ENCODE measurements at places on chromosomes 16 and 17.
A peak's percentile ranks its signal among the peaks of the same experiment; 100 is the strongest.

GRCh38 chr16:68069511-68070248 is 15.5 kb upstream of the NFATC3 start:
- no peak for DNase-seq

DNA sequence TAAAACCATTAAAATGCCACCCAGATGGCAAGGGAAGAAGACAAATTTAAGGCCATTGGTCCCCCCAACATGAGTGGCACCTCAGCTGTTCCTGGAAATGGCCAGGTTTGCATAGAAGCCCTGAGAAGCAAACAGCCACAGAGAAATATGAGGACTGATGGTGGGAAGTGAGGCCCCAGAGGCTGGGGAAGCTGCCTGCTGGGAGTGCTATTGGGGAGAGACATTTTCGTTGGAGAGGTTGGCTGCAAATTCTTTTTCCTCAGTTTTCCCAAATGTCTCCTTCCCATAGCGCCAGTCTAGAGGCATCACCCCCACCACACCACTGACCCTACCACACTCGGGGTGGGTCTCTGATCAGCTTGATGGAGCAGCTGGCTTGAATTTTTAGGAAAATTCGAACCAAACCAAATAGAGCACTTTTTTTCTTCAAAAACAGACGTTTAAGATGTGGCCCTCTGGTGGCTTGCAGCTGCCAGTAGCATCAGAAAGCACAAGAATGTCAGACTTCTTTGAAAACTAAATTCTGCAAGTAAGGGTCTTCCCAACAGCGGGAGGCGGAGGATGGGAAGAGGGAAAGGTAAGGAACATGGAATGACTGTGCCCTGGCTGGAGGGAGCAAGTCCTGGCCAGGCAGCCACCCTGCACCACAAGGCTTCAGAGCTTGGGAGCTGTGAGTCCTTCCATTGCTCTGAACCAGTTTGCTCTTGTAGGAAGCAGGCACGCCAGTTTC is 13.2 kb upstream of the SLC12A3 start:
- no peak for DNase-seq

DNA sequence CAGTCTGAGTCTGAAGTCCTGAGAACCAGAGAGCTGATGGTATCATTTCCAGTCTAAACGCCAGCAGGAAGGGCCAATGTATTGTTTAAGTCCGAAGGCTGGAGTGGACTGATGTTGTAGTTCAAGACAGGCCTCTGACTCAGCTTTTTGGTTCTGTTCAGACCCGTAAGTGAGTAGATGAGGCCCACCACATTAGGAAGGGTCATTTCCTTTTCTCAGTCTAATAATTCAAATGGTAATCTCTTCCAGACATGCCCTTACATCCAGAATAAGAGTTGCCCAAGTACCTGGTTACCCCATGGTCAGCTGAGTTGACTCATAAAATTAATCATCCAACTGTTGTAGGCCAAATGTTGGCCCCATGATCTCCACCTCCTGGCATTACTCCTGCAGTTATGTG is 442.6 kb upstream of the HSBP1 start:
- no peak for DNase-seq

GRCh38 chr17:50484386-50485155 is 5.9 kb downstream of the RSAD1 start:
- DNase-seq: no peak

DNA sequence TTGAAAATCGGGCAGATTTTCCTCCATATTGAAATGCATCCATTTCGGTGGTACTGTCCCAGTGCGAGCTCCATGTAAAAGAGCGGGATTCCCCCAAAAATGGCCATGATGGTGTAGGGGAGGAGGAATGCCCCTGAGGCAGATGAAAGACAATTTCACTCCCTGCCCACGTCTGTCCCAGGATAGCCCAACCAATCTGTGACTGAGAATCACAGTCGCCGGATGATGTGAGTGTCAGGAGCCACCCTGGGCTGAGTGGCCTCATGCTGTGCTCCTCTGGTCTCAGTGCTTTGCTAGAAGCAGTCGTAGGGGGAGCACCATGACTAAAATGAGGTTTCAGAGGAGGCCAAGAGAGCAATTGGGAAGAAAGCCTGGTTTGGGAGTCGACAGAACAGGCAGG is 16.7 kb downstream of the SLC6A4 start:
- DNase-seq: no peak

DNA sequence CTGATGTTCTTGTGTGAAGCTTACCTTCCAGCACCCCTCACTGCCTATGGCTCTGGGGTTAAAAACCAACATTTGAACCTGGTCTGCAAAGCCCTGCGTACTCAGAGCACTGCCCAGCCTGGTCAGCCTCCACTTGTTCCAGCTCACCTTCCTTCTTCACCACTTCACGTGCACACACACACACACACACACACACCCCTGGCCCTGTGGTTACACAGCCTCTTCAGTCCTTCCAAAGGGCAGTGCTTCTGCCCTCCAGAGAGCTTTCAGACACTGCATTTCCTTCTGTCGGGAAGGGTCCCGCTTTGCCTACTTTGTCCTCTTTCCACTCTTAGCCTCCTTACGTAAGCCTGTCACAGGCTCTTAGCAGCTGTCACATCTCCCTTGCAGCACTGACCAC is 9.6 kb upstream of the TMEM220 start:
- DNase-seq: peak; percentile 28

- no peak for DNase-seq
Observed at GRCh38 chr17:62075308-62075815, 10.3 kb upstream of the MED13 start.

DNA sequence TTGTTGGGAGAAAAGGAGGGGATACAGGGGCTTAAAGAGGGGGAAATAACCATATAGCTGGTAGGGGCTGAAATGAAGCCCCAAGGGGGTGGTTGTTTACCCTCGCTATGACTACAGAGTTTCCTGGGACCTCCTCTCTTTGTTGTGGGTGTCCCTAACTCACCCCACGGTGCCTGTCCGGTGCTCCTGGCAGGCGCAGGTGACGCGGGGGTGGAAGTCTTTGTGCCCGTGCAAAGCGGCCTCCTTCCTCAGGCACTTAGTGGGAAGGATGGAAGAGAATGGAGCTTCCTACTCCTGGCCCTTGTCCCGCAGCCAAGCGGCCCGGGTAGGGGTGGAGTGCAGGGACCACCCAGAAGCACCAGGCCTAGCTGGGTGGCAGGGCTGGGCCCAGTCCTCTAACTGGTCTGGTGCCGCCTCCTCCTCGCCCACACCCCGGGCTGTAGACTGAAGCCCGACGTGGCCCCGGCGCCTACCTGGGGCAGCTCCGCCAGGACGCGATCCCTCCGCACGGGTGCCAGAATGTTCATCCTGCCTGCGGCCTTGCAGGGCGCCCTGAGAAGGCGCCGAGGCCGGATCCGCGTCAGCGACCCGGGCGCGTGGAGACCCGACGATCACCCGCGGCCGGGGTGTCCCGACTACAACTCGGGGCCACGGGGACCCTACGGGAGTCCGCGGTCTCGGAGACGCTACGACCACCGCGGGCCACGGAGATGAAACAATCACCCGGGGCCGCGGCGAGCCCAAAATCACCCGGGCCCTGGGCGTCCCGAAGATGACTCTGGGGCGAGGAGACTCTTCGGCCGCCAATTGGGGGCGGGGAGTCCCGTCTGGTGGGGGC is 709 bp downstream of the RAB34 start:
- DNase-seq: peak; percentile 80

- peak; percentile 34 for DNase-seq
Observed at GRCh38 chr17:19979917-19980770, 2.5 kb upstream of the AKAP10 start.

- DNase-seq: peak; percentile 49
Observed at GRCh38 chr16:48946686-48947370, 334.8 kb downstream of the CBLN1 start.

DNA sequence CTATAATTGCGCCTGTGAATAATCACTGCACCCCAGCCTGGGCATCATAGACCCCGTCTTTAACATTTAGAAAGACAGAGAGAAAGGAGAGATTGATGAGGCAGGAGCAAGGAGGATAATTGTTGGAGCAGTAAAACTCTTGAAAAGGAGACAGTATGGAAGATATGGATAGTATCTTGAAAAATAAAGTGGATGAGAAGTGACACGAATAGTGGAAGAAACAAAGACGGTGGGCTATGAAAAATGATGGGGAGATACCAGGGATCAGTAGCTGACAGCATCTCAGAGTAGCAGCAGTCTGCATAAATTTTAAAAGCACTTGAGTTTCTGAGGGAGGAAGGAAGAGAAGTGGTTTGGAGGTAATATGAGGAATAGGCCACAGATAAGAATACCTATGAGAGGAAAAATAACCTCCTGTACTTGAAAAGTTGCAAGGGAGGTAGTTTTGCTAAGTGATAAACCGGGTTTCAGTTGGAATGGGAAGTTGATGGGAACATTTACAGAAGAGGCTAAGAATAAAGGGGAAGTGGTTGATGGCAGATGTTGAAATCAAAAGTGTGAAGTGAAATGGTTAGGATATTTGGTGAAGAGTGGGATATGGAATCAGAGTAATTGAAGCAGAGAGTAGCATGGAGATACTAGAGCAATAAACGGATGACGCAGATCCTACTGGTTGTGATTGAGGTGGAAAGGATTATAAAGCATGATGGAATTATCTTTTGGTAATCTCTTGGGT is 1.8 kb upstream of the PPM1D start:
- no peak for DNase-seq

GRCh38 chr16:48277158-48277557 is 29.8 kb upstream of the ABCC11 start:
- DNase-seq: peak; percentile 54

DNA sequence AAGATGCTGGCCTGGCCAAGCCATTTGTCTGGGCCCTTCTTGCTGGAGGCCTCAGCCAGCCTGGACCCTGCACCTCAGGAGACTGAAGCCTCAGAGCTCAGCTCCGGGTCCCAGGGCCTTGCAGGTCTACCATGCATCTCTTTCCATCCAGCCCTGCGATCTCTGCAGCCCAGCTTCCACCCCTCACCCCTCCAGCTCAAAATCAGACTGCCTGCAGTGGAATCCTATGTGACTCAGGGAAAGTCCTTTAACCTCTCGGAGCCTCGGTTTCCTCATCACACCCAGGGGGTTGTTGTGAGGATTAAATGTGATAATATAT is 2.9 kb upstream of the B9D1 start:
- no peak for DNase-seq

- DNase-seq: no peak
Observed at GRCh38 chr17:56603486-56604238, 10.2 kb downstream of the NOG start.

DNA sequence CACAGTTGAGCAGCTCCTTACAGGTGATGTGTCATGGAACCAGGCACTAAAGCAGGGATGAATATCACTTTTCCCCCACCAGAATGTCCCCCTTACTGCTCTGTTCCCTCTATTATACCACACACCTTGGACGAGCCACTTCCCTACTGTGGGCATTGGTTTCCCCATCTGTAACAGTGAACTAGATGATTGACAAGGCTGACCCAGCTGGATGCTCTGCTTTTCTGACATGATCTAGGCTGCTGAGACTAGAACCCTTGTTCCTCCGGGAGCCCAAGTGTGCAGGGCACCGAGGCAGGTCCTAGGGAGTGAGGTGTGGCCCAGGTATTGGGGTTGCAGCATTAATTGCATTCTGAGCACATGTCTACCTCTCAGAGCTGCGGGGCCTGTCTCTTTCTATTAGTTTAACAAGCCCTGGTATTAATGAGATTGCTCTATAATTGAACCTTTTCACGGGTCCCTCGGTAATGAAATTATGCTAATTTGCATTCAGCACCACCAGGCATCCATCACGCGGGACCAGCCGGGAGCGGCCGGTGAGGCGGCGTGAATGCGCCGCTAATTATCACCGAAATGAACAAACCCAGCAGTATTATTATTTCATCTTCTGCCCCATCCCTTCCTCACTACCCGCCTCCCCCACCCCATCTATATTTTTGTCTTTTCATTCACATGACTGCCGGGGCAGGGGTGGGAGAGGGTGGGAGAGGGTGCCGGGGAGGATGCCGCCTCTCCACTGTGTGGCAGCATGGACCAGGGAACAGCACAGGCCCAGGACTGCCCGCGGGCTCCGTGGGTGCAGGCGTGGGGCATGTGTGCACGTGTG is 121.1 kb downstream of the CYLD start:
- no peak for DNase-seq

GRCh38 chr17:16928406-16929034 is 43.4 kb downstream of the TNFRSF13B start:
- DNase-seq: no peak

- DNase-seq: peak; percentile 15
Observed at GRCh38 chr16:68065716-68066305, 19.4 kb upstream of the NFATC3 start.

DNA sequence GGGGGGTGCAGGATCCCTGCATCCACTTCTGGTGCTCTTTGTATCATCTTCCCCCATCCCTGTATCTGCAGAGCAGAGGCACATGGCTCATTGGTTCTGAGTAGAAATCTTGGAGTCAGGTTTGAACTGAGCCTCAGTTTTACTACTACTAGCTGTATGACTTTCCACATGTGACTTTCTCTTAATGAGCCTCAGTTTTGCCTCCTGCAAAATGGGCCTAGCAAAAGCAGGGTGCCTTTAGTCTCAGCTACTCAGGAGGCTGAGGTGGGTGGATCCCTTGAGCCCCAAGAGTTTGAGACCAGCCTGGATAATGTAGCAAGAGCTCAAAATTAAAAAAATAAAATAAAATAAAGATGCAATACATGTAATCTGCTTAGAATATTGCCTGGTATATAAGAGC is 81.4 kb downstream of the SDR42E1 start:
- DNase-seq: no peak

GRCh38 chr17:50219342-50219741 is 17.9 kb upstream of the COL1A1 start:
- DNase-seq: peak; percentile 59

DNA sequence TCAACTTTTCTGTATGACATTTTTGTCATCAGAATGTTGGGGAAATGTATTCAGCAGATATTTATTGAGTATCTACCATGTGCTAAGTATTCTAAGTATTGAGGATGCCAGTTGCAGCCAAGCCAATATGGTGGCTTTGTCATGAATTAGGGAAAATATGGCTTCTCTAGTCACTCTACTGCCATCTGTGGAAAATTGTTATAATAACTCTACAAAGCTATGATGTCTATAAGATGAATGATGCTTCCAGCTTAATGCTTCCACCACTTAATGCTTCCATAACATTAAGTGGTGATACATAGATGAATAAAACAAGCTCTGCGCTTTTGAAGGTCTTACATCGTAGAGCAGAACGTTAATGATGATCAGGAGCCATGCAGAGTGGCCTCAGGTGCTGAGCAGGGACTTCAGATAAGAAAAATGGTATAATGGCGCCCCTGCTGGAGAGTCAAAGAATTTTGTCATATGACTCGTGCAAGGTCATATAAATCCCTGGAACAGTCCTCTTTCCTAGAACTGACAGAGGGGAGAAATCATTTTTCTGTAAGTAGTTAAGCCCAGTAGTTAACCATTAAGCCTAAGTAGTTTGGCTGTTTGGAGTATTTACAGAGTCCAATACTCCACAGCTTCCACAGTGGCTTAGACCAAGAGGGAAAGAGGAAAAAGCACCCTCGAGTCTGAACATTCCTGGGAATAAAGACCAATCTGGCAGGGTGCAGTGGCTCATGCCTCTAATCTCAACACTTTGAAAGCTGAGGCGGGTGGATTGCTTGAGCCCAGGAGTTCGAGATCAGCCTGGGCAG is 2.7 kb upstream of the TMIGD1 start:
- DNase-seq: peak; percentile 73

- DNase-seq: no peak
Observed at GRCh38 chr16:4081047-4081446, 35.2 kb downstream of the ADCY9 start.

- DNase-seq: no peak
Observed at GRCh38 chr16:76518781-76519180, 241.6 kb downstream of the CNTNAP4 start.

- DNase-seq: no peak
Observed at GRCh38 chr17:81666092-81666341, 388 bp downstream of the OXLD1 start.

- no peak for DNase-seq
Observed at GRCh38 chr16:25135254-25135878, 23.8 kb downstream of the LCMT1 start.

GRCh38 chr16:72957303-72958277 is 90.3 kb downstream of the ZFHX3 start:
- DNase-seq: no peak

Measured in stomach (tissue), 19 donors.